ENCODE measurements at places on chromosomes 12 and 14.

DNA sequence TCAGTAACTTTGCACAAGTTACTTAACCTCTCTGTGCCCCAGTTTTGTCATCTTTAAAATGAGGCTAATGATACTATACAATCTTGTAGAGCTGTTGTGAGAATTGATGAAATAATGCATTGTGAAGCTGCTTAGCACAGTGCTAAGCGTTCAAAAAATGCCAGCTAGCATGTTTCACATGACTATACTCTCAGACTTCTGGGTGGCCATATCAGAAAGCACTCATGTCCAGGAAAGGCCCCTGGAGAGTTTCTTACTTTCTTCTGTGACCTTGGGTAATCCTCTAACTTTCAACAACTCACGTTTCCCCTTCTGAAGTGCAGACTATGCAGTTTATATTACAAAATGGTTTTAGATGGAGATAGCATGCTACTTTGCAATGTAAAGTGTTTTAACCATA lies 68.1 kb downstream of the TPH2 start:
- DNase-seq: no peak

GRCh38 chr14:77241955-77242354 lies 29.1 kb downstream of the NGB start:
- no peak for DNase-seq

- DNase-seq: no peak
These were observed 7.2 kb upstream of the CRIP2 start for GRCh38 chr14:105467249-105467941.

- DNase-seq: no peak
These were observed 1.4 kb upstream of the MYH6 start for GRCh38 chr14:23409475-23409874.

GRCh38 chr14:54864526-54864925 lies 38.1 kb downstream of the GCH1 start:
- no peak for DNase-seq

- DNase-seq: no peak
These were observed 72.3 kb downstream of the CDK17 start for GRCh38 chr12:96327889-96328288.

DNA sequence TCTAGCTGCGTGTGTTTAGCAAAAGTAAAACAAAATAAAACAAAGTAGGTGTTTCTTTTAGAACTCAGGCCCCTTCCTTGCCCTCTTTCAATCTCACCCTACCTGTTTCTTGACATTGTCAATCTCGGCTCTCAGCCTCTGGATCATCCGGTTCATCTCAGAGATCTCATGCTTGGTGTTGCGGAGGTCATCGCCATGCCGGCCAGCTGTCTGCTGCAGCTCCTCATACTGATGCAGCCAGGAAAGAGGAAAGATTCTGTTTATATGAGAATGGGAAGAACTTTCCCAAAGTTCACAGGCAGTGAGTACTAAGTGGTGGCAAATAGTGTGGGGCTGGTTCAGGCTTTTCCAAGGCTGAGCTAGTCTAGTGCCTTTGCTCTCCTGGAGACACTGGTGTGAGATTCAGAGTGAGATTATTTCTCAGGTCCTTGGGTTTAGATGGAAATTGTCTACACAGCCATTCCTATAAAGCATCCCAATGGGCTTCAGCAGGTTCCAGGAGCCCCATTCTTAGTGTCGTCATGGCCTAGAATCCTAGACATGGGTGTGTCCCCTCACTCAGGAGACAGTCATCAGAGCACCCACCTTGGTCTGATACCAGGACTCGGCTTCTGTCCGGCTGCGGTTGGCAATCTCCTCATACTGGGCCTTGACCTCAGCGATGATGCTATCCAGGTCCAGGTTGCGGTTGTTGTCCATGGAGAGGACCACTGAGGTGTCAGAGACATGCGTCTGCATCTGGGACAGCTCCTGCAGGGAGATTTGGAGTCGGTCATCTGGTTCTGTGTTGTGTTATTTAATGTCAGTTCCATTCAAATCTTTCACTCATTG lies 3.0 kb downstream of the KRT5 start:
- DNase-seq: no peak

DNA sequence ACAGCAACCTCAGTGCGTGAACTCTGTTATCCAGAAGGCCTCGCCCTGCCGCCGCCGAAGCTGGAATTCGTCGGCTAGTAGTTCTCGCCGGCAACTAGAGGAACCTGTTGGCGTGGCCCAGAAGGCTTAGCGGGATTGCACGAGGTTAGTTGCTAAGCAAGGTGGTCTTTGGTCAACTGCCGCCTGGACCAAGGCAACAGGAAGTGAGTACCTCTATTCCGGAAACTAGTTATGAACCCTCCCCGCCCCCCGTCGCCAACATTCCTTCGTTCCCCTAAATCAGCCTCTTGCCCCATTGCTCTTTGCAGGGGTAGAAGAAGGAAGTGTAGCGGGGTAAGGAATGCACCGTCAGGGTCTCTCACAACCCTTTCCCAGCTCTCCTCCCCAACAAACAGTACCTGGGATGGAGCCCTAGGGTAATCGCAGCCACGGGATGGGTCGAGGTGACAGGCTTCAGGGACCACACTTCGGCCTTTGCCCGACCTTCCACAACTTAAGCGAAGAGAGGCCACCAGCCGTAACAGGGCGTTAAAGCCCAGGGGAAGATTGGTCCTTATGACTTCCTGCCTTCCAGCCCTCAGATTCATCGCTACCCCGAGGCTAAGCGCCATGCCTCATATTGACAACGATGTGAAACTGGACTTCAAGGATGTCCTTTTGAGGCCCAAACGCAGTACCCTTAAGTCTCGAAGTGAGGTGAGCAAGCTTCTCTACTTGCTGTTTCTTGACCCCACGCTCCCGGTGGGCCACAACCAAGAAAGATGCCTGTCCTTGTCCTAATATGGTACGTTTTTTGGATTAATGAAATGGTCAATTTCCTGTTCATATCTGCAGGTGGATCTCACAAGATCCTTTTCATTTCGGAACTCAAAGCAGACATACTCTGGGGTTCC lies at the start of gene GMPR2:
Gene GMPR2, plus strand, starts transcription at position 285 of the 893 bp plus-strand sequence. Its CDS starts 325 bp downstream, at position 610.
- no peak for DNase-seq

GRCh38 chr12:125143491-125143890 lies 78.3 kb downstream of the AACS start:
- DNase-seq: no peak

GRCh38 chr12:132477017-132477702 lies 12.8 kb upstream of the FBRSL1 start:
- no peak for DNase-seq

GRCh38 chr12:33265900-33266299 lies 173.7 kb downstream of the SYT10 start:
- DNase-seq: no peak
